ENCODE measurements at places on chromosomes 13 and 19. TPM values are rescaled to one million over a fixed set of nuclear protein-coding genes. Genes with fewer than 3 reads are reported as not detected.

Gene BLOC1S3
- 6.1 TPM for total RNA-seq

Gene PRSS57
- total RNA-seq = not detected

Gene ACP7
- total RNA-seq = 1.1 TPM

Gene ATP8B3
- 1.1 TPM for total RNA-seq

Gene PRRG2
- 7.9 TPM for total RNA-seq

Gene MBD3L3
- total RNA-seq = not detected
